ENCODE measurements at places on chromosomes 7 and 10.

DNA sequence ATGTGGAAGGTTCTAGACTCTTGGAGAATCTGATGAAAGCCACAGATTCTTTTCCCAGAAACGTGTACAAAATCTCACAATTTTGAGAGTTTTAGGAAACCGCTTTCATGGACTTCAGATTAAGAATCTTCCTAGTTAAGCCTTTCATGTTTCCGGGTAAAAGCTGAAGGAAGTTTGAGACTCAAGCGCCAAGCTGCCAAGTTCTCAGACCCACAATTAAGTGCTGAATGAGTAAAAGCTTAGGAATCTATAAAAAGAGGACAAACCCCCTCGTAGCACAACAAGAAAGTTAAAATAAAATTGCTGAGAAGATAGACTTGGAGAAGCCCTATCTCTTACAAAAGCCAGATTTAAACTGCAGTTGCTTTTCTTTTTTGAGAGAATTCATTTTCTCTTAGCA lies 99.6 kb downstream of the ST8SIA6 start:
- no peak for DNase-seq

DNA sequence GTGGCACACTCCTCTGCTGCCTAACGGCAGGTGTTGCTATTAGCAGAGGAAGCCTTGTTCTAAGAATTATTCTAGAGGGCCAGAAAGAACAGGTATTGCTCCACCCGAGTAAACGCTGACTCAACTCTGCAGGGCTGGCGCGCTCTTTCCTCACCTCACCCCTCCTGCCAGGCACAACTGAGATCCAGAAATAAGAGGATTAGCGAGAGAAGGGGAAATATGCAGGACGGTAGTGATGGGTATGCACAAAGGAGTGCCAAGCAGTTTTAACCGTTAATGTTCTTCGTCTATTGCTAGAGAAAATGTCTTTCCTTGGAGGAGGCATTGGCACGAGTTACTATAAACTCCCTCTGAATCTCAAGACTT lies 369 bp upstream of the SCIN start:
- DNase-seq: no peak

- no peak for DNase-seq
These were observed 14.8 kb downstream of the KIF5B start for GRCh38 chr10:32041290-32042028.

DNA sequence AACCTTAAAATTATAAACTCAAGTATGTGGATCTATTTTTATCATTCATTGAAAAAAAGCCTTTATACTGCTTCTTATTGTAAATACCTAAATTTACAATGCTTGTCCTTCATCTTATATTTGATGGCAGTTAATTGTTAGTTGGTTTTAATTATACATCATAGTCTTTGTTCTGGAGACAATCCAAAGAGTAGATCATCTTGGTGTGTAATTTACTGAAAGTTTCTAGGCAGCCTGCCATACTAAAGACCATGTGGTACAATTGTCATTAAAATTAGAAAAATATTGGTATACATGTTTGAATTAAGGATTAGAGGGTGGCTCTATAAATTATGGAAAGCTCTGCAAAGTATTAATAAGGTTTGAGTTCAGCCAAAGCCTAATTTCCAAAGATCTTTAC lies 231.4 kb downstream of the KCND2 start:
- DNase-seq: no peak

GRCh38 chr7:1934756-1935155 lies 264.7 kb downstream of the ELFN1 start:
- DNase-seq: no peak

DNA sequence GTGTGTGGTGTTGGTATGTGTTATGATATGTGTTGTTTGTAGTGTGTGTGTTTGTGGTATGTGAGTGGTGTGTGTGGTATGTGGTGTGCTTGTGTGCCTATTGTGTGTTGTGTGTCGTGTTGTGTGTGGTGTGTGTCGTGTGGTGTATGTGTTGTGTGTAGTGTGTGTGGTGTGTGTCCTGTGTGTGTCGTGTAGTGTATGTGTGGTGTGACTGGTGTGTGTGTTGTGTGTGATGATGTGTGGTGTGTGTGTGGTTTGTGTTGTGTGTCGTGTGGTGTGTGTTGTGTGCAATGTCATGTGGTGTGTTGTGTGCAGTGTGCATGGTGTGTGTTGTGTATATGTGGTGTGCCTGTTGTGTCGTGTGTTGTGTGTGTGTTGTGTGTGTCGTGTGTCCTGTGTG lies 144.6 kb downstream of the DNAJB6 start:
- no peak for DNase-seq

DNA sequence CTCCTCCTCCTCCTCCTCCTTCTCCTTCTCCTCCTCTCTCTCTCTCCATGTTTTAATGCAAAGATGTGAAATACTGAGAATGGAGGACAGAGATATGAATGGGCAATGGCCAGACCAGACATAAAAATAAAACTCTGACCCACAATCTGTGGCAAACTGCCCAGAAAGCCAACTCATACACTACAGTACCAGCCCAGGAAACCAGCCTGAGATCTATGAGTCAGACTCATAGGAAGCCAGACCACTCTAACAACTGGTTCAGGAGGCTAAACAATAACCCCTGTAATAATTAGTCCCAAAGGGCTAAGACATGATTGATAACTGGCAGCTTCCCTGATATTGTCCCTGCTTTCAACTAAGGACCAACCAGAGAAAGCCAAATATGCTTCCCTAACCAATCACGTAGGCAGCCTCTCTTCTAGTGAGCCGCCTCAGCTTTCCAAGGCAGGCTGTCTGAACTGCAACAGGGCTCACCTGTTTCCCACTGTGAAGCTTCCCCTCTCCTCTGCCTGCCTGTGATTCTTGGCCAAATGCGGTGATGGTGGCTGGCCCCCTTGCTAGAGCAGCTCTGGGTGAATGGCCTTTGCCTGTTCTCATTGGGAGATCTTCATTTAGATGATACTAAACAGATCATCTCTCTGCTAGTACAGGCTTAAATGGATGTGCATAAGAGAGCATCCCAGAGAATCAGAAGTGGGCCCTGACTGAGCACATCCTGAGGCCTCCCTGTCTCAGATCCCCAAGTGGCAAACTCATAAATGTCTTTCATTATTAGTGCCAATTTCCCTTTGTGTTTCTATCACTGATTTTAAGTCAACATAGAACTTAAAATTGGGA lies 817.6 kb downstream of the TNS3 start:
- no peak for DNase-seq

DNA sequence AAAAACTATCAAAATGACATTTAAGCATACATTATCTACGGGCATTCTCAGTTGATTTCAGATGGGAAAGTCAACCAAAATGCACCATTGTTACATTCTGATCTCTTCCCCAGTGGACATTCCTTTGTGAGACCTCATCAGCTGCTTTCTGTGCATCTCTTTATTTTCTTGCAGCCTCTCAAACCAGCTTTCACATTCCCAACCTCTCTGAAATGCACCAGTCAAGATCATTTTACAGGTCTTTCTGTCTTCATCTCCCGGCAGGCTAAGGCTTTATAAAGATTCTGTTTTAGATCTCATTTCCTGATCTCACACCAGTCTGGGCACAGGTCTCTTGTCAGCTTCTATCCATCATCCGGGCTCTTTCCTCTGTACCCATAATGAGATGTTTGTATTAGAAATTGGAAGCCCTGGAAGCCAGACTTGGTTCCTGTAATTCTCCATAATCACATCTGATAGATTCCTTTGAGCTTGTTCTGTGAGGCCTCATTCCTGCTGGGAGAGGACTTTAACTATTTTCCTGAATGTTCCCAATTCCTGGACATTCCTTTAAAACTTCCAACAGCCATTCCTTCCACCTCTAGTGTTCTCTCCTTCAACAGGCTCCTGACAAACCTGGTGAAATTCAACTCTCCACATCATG lies 44.3 kb upstream of the ARL4A start:
- DNase-seq: no peak

DNA sequence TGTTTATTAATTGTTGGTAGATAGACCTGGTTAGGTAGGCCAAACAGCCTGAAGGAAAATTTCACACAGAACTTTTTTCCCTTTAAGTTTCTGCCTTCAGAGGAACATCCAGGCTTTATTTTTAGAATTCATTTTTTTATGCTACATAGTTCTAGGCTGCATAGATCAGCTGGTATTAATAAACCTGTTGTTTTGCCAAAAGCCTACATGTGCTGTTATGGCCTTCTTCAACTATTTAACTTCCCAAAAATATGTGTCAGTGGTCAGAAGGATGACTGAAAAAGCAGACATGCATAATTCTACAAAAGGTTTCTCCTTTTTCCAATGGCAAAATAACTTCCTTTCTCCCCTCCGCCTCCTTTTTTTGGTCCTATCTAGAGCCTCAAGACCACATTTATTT lies 303.0 kb upstream of the DKK1 start:
- no peak for DNase-seq

DNA sequence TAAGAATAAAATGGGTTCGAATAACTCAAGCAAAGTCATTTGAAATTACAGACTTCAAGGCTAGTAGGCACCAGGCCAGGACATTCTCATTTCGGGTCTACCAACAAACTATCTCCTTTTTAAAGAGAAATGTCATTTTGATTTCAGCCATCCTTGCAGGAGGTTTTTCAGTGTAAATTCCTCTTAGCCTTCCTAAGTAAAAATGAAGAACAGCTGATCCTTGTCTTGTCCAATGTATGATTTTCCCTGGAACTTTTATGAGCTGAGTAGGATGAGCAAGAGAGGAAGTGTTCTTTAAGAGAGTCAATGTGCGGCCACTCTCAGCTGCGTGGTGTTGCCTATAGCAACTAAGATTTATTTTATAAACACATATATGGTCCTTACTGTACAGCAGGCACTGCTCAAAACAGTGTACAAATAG lies 110.1 kb downstream of the PLCE1 start:
- DNase-seq: no peak

DNA sequence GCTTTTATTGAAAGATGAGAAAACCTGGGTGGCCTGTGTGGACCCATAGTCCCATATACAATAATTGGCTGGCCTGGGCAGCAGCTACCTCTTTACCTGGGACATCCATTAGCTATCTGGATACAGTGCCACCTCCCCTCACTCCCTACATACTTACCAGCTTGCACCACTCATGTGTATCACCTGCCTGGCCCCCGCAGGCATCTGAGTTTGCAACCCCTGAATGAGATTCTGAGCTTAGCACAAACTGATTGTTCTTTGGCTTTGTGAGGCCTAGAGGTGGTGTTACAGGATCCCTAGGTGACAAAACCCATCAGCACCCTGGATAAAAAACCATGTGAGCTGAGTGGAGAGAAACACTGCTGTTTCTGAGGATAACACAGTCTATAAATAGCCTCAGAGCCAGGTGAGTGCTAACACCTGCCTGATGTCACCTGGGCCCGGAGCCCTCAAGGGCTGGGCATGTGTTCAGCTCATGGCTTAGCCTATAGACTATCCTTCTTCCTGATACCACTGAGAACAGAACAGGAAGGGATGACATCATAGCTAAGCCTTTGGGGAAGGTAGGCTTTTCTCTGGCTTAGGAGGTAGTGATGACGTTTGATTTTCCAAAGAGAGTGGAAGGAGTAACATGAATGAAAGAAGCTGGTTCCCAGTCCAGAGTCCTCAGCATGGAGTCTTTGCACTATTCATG lies 2.6 kb upstream of the PPIF start:
- DNase-seq: no peak

DNA sequence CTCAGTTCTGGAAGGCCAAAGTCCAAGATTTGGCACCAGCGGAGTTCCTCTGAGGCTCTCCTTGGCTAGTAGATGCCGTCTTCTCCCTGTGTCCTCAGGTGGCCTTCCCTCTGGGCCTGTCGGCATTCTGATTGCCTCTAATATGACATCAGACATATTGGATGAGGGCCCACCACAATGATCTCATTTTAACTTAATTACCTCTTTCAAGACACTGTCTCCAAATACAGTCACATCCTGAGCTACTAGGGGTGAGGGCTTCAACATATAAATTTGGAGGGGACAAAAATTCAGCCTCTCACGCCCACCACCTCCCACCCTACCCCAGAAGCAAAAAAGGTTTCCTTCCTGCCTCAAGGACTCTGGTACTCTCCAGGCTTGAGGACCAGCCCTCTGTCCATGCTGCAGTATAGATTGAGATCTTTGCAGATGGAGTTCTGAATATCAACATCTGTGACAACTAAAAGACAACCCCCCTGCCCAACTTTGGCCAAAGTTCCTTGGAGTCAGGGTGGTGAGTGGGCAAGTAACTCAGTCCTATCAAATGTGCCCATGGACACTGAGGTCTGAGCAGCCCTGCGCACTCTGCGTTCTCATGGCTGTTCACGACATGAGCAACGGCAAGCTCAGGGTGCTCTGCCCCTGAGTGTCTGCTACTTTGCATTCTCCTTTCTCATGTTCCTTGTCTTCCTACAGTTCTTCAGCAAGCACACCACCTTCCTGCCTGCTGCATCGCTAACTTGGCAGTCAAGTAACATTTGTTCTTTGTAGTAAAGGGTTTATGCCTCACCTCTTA lies 11.5 kb downstream of the TMEM176B start:
- DNase-seq: no peak

- no peak for DNase-seq
These were observed 5.2 kb upstream of the NPSR1 start for GRCh38 chr7:34652809-34653208.

DNA sequence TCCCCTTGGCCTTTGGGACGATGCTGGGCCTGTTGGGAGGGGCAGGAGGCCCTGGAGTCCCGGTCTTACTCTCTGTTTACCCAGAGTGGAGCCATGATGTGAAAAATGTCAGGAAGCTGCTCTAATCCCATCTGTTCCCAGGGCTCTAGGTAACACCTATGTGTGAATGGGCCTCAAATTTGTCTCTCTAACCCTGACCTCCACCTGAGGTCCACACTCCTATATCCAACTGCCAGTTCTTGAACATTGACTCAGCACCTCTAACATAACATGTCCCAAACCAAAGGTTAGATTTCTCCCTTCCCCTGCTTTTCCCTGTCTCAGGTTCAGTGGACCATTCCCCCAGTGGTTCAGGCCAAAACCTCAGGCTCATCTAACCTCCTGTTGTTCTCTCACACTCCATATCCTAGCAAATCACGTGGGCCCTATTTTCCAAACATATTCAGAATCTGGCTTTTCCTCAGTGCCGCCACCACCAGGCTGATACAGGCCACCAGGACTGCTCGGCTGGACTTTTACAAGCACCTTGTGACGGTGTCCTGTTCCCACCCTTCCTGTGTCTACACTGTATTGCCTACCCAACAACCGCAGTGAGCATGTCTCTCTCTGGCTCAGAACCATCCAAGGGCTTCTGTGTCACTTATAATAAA lies 130.6 kb downstream of the ATXN7L1 start:
- DNase-seq: no peak

DNA sequence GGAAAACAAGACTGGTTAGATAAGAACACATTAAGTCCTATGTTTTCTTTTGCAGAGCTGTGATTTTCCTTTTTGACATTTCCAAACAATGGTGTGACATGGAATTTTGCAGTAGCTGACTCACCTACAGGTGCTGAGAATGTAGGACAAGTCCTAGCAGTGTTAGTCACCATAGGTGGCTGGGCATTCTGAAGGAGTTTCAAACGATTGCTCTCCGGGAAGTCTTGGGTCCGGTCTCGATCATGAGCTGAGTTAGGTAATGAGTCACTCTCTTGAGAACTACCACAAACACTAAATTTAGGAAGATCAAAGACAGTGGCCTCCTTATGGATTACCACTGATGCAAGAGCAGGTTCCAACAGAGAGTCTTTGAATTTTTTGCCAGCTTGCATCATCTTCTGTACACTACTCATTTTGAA lies 3.6 kb downstream of the FIGNL1 start:
- DNase-seq: no peak
